SIG-M5 (cell line): ENCODE measurements at places on chromosomes 1 and 21.
A peak's percentile ranks its signal among the peaks of the same experiment; 100 is the strongest.

GRCh38 chr1:95879498-95880050 is 645.6 kb downstream of the RWDD3 start:
- DNase-seq: no peak

DNA sequence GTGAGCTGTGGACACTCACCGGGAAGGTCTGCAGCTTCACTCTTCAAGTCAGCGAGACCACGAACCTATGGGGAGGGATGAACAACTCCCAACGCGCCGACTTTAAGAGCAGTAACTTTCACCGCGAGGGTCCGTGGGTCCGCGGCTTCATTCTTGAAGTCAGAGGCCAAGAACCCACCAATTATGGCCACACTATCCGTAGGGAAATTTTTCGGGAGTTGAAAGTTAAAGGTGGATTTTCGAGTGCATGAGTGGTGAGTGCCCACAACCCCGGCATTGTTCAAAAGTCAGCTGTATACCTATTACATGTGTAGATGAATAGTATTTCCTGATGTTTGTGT is 19.7 kb downstream of the EXOC8 start:
- DNase-seq: no peak

DNA sequence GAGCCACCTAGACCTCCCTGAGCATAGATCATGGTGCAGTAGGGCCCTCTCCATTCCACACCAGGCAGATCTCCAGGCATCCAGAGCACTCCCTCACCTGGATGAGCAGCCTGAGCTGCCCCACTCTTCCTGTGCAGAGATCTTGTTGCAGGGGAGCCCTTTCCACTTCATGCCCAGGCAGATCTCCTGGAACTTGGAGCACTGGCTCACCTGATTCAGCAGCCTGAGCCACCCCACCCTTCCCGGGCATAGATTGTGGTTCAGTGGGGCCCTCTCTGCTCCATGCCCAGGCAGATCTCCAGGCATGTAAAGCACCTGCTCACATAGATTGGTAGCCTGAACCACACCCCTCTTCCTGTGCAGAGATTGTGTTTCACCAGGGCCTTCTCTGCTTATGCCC is 78.0 kb downstream of the SEC16B start:
- DNase-seq: no peak

GRCh38 chr1:51325391-51325790 is 5.0 kb downstream of the TTC39A start:
- DNase-seq: no peak

DNA sequence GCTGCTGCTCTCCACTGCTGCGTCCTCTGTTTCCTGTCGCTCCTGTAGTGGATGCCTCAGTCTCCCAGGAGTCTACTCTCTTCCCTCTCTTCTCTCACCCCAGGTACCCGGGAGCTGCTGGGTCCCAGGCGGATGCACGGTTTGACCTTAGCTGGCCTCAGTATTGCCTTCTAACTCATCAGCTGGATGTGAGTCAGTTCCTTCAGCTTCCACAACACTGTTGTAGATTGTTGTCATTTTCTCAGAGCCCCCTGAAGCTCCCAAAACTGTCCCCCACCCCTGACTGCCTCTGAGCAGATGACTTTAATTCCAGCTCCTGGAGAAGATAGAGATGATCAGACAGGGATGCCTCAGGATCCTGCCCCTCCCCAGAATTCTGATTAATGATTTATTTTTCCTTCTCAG is 7.2 kb downstream of the CNIH3 start:
- DNase-seq: no peak

GRCh38 chr1:239763850-239764249 is 327.8 kb upstream of the FMN2 start:
- no peak for DNase-seq

- DNase-seq: no peak
These were observed 165.8 kb upstream of the HMCN1 start for GRCh38 chr1:185568155-185569123.

GRCh38 chr1:162639718-162640117 is 7.5 kb downstream of the DDR2 start:
- DNase-seq: peak; percentile 28

DNA sequence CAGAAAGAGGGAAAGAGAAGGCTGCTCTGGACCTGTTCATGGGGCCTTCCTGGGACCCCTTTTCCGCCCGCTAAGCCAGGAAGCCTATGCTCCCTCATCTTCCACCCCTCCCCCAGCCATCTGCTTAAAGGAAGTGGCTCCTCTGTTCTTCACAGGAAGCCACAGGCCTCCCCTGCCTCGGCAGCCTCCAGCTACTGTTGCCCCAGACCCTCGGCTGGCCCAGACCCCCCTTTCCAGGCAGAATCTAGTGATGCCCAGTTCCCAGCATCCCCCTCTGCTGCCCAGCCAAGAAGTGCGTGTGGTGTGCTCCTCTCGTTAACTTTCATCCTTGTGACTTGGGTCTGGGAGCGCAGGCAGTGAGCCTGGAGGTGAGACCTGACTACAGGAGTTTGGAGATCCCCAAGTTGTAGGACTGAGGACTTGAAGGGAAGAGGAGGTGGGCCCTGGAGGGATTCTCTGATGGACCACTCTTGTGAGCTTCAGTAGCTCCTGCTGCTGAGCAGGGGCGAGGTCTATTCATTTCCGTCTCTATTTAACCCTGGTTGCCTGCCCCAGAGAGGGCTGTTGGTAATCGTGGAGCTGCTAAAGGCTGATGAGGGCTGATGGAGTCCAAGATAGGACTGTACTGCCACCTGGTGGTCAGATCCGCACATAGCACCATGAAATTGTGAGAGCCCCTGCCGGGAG is 9.1 kb downstream of the IFI6 start:
- DNase-seq: no peak

GRCh38 chr1:30756545-30757351 is 826 bp downstream of the LAPTM5 start:
- peak; percentile 98 for DNase-seq

DNA sequence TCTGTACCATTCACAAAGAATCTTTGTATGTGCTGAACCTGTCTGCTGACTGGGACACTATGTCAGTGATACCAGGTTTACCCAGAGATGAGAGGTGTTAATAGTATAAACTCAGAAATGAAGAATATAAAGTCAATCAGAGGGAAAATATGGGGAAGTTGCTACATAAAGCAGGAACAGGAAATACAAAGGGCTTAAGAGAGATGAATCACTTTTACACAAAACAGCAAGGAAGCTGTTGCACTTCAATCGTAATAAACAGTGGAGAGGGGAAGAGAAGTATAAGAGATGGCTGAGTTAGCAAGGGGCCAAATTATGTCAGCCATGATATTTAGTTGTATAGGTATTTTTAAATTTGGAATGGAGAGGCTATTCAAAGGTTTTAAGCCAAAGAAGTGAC is 890.2 kb upstream of the NCAM2 start:
- no peak for DNase-seq

- peak; percentile 19 for DNase-seq
These were observed 498 bp upstream of the DENND2C start for GRCh38 chr1:114670083-114671010.

DNA sequence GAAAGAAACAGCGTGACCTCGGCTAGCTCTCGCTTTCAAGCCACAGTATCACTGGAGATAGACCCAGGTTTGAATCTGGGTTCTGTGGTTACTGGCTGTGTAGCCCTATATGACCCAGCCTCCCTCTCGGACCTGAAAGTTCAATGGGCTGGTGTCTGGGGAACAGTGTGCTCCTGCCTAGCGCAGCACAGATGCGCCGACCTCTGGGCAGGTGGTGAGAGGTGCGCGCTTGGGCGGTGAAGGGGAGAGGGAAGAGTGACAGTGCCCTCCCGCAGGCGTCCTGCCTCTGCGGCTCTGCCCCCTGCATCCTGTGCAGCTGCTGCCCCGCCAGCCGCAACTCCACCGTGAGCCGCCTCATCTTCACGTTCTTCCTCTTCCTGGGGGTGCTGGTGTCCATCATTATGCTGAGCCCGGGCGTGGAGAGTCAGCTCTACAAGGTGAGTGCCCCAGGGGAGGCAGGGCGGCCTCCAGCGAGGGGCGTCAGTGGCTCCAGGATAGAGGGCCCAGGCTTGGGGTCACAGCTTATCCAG is 10.5 kb downstream of the SERINC2 start:
- DNase-seq: no peak

DNA sequence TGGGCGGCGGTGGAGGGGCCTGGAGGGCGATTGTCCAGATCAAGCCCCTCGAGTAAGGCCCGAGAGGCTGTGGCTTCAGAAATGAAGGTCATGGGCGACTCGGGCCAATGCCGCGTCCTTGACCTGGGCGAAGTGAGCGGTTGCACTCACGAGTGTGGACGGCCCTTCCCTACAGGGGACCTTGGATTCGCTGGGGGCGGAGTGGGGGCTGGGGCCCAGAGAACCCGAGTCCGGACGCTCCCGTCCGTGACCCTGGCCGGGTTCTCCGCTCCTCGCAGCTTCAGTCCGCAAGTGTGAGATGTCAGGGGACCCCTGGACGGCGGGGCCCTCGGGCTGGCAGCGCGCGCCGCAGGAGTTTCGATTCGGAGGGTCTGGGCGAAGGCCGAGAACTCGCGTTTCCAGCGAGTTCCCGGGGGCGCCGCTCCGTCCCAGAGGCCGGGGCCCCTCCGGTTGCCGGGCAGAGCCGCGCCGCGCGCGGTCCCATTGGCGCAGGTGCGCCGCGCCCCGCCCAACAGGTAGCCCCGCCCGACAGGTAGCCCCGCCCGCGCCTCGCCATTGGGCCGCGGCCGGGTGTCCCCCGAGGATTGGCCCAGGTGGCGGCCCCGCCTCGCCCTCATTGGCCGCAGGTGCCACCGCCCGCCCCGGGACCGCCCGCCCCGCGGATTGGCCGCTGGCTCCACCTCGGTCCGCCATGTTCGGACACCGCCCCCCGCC is at the start of gene PRKCZ:
TSS of gene PRKCZ (plus strand) at position 694 of the 714 bp plus-strand sequence. CDS start 220 bp downstream, outside the sequence.
- peak; percentile 16 for DNase-seq

GRCh38 chr1:33338048-33338439 is 17.1 kb upstream of the A3GALT2 start:
- no peak for DNase-seq

DNA sequence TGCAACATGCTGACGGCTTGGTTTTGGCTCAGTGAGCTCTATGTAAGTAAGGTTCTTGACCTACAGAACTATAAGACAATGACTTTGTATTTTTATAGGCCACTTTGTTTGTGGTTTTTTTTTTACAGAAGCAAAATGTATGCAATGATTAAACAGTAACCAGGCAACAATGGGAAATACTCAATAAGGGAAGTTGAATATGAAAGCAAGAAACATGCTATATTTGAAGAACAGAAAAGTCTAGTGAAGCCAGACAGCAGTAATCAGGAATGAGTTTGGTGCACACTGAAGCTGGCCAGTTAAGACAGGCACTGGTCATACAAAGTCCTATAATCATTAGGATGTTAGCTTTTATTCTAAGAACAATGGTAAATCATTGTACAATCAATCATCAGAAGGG is 1926.8 kb downstream of the NCAM2 start:
- no peak for DNase-seq

- DNase-seq: no peak
These were observed 40.2 kb upstream of the C1orf53 start for GRCh38 chr1:197862221-197862620.

- no peak for DNase-seq
These were observed 298.5 kb downstream of the PBX1 start for GRCh38 chr1:164857439-164857838.

DNA sequence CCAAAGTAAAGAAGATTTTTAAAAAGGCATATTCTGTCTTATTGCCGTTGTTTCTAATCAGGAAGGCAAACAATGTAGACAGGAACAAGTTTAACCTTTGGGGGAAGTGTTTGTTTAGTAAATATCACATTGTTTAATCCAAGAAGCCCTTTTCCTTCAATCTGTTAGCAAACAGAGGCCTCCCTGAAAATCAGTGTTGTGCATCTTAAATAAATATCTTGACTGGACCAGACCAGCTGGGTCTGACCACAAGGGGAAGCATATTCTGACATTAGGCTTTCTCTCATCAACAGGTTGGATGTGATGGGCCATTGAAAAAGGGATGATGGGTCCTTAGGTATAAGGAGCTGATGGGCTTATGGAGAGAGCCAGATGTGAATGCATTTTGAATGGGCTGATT is 81.8 kb upstream of the SGIP1 start:
- DNase-seq: no peak

GRCh38 chr21:20315042-20315441 is 683.2 kb upstream of the NCAM2 start:
- no peak for DNase-seq

- no peak for DNase-seq
These were observed 8.5 kb downstream of the AZIN2 start for GRCh38 chr1:33089457-33089856.

- DNase-seq: no peak
These were observed 114.6 kb downstream of the AKT3 start for GRCh38 chr1:243735457-243735856.

GRCh38 chr21:25342816-25343215 is 264.5 kb downstream of the MRPL39 start:
- DNase-seq: no peak

- no peak for DNase-seq
These were observed 7.3 kb downstream of the PLEKHO1 start for GRCh38 chr1:150156868-150157603.

- no peak for DNase-seq
These were observed 836 bp downstream of the CDC7 start for GRCh38 chr1:91501523-91501851.

DNA sequence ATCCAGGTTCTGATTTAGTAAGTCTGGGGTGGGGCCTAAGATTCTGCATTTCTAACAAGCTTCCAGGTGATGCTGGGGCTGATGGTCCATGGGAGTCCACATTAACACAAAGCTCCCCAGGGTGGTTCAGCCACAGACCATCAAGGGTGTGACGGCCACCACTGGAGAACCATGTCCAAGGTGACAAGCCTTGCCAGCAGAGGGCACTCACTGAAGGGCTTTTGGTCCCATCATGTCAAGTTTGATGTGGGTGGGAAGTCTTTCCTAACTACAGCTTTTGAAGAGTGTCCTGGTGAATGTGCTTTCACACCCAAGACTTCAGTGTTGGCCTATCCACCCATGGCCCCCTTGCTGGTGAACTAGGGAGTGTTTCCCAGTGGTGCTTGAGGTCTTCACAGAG is 67.1 kb downstream of the UBE2T start:
- no peak for DNase-seq

DNA sequence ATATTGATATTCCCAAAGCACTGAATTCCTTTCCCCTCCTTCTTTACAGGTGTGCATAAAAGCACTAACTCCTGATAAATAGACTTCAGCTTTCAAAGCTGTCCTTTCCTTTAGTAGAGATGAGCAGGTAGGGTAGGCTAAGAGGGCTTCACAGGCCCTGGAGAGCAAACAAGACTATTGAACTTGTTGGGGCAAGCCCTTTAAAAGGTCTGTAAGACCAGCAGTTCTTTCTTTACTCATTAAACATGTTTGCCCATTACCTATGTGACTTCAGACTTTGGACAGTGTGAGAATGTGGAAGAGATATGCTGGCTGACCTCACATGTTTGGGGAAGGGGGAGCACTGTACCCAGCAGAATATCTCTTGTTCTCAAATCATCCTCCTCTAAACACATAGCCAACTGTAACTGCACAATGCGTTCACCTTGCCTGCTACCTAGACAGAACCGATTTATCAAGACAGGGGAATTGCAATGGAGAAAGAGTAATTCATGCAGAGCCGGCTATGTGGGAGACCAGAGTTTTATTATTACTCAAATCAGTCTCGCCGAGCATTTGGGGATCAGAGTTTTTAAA is 27.1 kb upstream of the HAO2 start:
- DNase-seq: no peak

DNA sequence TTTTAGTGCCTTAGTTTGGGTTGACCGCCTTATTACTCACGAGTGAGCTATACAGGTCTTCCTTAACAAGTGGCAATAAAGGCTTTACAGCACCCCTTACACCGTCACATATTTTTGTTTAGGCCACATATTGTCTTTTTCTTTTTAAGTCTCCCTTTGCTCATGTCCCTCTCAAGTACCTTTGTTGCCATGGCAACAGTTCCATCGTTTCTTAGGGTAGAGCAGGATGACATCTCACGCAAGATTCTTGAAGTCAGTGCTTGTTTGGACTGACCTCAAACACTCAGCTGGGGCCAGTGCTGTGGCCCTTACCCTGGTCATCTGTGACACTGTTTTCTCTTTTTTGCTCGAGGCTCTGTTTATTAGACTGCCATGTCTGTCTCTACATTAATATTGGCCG is 69.8 kb downstream of the PBX1 start:
- no peak for DNase-seq
